ENCODE measurements at places on chromosomes 6 and 20.

GRCh38 chr6:102313699-102314098 lies 920.2 kb downstream of the GRIK2 start:
- no peak for DNase-seq

- peak; percentile 76 for DNase-seq
Observed at GRCh38 chr6:127812985-127813698, 87.7 kb downstream of the THEMIS start.

GRCh38 chr6:20238688-20239587 lies 26.7 kb upstream of the MBOAT1 start:
- no peak for DNase-seq

DNA sequence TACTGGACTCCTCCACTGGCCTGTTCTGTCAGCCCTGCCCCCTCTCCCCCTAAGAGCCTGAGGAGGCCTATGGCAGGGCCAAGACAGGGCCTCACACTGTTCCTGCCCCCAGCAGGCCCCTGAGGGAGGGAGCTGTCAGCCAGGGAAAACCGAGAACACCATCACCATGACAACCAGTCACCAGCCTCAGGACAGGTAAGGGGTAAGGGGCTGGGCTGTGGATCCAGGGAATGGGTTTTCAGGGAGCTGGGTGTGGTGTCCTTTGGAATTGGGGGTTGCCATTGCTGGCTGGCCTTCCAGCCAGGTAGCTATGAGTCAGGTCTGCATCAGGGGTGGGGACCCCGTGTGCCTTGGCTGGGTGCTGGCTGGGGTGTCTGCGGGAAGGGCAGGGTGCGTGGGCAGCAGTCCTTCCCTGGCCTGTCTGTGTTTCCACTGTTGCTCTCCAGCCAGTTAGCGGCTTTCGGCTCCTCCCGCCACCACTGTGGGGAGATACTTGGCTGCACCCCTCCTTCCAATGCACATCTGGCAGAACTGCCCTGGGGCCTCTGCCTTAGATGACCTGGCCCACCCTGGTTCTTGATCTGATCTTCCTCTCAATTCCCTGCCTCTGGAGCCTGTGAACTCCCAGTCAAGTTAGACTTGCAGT lies 3.9 kb downstream of the SLC29A1 start:
- no peak for DNase-seq

DNA sequence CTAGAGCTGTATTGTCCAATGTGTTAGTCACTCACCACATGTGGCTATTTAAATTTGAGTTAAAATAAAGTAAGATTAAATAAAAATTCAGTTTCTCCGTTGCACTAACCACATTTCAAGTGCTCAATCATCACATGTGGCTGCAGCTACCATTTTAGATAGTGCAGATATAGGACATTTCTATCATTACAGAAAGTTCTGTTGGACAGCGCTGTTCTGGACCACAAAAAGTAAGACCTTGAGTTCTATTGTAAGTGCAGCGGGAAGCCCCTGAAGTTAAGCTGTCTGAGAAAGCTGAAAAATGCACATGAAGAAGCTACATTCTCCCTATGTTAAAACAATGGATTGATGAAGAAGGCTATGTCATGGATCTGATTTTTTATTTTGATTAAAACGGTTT lies 1.1 kb downstream of the ORC3 start:
- no peak for DNase-seq

- DNase-seq = no peak
Observed at GRCh38 chr6:35037664-35038038, 103.5 kb downstream of the TCP11 start.

DNA sequence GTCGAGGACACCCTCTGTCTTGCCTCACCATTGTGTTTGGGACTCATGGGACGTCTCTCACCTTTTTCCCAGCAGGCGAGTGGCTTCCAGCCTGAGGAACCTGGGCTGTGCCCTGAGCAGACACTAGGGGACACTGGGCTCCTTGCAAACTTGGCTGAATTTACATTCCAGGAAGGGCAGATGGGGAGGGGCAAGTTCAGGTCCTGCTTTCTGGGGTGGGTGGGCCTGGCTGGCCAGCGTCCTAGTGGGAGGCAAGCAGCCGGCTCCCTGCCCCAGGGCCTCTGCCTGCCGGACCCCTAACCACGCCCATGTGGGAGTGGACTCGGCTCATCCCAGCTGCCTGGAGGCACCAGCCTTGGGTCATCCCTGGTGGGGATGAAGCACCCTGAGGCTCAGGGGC lies 48.2 kb upstream of the MLN start:
- DNase-seq = no peak

DNA sequence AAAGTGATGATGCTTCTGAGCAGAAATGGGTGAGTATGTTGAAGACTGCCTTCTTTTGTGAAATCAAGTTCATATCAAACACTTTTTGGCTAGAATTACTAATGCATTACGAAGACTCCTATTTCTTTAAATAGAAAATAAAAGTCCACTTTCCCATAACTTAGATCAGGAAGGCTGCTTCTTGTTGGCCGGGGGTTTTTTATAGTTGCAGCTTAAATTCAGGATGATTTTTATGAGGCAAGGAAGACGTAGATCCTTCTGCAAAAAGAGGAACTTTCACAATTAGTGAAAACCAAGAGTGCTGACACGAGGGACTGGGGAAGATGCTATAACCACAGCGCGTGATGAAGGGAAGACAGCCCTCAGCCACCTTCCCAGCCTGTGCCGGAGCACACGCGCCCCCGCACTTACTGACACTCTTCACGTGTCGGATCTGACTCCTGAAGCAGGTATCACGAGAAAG lies 206.1 kb upstream of the PRDM1 start:
- no peak for DNase-seq

- DNase-seq = no peak
Observed at GRCh38 chr6:118333772-118334171, 214.3 kb upstream of the PLN start.

DNA sequence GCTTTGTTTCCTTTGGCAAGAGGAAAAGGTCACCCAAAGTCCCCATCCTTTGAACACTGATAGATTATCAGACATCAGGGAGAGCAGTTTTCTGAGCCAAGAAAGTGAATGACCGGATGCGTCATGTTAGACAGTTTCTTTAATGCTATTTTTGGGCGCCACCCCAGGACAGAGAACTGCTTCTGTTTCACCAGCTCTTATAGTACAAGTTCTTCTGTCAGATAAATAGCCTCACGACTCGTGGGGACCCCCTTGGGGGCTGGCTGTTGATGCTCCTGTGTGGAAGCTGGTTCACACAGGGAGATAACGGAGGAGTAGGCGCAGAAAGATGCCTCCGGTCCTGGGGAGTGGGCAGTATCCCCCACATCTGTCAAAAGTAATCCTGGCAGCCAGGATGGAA lies 54.6 kb downstream of the NPEPL1 start:
- no peak for DNase-seq

- DNase-seq = no peak
Observed at GRCh38 chr20:20733943-20734342, 21.5 kb upstream of the RALGAPA2 start.

DNA sequence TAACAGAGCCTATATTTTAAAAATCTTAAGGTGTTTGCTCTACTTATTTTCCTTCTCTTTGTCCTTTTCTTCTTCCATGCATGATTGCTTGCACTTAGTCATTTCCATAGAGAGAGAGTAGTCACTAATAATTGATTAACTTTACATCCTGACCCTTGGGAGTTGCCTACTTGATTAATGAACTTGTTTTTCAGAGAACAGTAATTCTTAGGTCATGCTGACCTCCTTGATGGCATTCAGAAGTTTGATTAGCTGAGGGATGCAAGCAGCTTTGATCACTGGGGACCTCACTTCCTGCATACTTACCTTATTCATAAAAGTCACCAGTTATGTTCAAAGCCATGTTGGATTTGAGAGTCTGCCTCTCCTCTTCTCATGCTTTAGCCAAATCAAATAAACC lies 715.6 kb upstream of the ID4 start:
- no peak for DNase-seq

GRCh38 chr6:4614637-4615036 lies 161.6 kb upstream of the CDYL start:
- no peak for DNase-seq

DNA sequence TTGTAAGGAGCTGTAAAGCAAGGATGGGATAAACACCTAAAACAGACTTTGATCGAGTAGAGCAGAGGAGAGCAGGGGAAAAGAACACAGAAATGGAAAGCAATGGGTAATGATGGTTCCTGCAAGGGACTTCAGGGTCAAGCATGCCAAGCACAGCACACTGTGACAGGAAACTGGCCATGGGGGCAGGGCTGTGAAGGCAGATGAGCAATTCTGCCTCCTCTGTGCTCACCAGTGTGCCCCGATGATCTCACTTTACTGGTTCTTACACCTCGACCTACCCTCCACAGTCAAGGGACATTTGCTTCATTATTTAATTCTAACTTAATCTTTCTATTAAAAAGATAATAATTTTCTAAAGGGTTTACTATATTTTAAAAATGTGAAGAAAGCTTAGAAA lies 21.6 kb upstream of the MYB start:
- DNase-seq = no peak

DNA sequence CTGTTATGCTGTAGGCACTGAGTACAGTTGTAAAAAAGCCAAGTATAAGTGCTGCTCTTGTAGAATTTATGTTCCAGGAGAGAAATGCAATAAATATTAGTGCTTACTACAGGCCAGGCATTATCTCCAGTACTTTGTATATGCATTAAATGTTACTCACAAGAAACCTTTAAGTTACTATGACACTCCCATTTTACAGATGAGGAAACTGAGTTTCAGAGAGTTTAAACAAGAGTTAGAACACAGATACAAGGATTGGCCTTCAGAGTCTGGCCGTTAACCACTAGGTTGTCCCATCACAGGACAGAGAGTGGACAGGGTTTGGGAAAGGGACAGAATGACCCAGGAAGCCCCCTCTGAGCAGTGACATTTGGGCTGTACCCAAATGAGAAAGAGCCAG lies 274.4 kb downstream of the ZNF217 start:
- DNase-seq = no peak

- DNase-seq = peak; percentile 25
Observed at GRCh38 chr6:11043961-11044711, at the start of gene ELOVL2. Gene ELOVL2, minus strand, starts transcription at chr6:11044305. Its CDS starts 75 bp downstream, at chr6:11044230.

DNA sequence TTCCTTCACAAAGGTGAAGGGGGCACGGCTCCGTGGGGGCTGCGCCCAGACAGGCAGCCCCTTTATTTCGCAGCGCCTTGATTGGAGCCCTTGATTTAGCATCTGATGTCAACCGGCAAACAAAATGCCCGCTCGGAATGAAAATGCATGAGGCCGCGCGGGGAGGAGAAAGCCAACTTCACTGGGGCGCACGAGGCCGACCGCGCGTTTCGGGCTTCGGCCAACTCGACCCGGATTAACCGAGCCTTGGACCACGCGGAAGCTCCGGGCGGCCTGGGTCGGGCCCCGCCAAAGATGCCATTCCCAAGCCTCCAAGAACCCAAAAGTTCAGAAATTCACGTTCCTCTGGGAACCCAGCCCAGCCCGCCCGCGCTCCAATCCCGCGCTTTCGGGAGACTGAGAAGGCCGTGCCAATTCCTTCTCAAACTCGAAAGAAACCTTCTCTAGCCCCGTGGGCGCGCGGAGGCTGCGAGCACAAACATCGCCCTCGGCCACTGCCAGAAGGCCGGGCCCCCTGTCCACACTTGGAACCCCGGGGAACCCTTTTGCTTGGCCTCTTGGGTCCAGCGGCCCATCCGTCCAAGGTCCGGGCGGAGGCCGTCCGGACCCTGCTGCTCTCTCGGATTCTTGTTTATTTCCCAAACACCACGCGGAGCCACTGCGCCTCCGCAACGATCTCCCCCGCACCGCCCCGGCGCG lies 879 bp upstream of the INSM1 start:
- DNase-seq = no peak

DNA sequence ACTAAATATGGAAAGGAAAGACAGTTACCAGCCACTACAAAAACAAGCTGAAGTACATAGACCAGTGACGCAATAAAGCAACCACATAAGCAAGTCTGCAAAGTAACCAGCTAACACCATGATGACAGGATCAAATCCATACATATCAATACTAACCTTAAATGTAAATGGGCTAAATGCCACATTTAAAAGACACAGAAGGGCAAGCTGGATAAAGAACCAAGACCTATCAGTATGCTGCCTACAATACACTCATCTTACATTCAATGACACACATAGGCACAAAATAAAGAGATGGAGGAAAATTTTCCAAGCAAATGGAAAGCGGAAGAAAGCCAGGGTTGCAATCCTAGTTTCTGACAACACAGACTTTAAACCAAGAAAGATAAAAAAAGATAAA lies 24.1 kb downstream of the HLA-C start:
- DNase-seq = no peak

- DNase-seq = no peak
Observed at GRCh38 chr20:53081916-53082863, 110.0 kb downstream of the TSHZ2 start.

DNA sequence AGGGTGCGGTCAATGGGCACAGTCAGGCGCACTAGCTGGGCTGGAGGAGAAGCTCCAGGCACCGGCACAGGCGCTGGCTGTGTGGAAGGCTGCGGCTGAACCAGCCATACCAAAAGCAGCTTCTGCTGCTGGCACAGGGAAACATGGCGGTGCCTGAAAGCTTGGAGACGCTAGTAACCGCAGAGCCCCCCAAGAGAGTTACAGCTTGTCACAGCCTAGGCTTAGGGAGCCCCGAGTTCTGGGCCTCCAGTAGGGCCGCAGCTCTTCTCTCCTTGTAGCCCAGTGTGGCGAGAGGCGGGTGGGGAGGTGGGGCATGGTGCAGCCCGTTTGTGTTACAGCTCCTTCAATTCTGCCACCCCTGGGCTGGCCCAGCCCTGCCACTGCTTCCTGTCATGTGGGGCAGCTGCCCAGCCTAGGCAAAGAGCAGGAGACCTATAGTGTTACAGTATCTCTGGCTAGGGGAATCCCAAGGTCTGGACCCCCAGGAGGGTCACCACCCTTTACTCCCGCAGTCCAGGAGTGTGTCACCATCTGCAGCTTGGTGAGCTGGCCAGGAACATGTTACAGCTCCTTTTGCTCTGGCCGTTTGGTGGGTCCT lies 58.6 kb upstream of the MANEA start:
- DNase-seq = no peak

DNA sequence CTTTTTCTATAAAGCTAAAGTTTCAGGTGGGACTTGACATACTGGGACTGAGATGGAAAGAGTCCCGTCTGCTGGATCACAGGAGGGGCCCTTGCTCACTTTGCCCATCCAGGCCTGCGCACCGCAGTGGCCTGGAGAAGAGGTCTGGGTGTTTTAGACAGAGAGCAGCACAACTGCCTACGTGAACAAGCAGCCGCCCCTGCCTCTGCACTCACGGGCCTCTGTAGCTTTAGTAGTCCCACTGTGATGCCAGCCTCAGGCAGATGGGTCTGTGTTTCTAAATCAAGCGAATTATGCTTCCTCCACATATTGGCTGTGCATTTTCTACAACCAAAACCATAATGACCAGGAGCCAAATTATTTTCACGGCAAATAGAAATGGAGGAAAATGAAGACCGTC lies 184.8 kb upstream of the FOXQ1 start:
- no peak for DNase-seq
